ENCODE measurements at places on chromosomes 7 and 10.

DNA sequence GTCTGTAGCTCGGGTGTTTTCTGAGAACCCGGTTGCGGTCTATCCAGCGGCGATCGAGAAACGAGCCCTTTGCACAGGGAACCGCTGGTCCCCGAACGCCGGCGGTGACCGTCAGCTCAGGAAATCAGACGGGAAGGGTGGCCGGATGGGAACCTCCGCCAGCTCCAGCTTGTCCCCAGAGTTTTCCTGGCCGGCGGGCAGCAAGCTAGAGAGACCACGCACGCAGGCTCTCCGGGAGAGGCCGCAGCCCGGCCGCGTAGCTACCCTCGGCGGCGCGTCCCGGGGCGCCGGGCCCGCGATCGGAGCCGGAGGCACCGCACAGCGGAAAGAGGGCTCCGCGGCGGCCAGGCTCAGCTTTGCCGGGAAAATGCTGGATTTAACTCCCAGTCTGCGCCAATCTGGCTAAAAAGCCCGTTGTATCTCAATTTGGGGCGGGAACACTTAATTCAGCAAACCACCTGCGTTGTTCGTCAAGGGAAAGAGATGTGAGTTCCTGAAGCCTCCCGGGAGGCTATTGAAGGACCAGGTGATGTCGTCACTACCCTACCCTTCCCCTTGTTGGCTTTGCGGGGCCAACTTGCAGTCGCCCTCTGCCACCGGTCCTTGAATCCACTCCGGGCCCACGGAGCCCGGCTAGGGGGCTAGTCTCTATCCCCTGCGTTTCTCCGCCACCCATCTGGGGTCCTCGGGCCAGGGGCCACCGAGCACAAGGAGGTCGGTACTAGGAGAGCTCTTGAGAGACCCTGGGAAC lies 859 bp upstream of the CH25H start:
- DNase-seq: peak; percentile 45

- DNase-seq: no peak
These were observed 757.1 kb downstream of the SORCS3 start for GRCh38 chr10:105398202-105398601.

DNA sequence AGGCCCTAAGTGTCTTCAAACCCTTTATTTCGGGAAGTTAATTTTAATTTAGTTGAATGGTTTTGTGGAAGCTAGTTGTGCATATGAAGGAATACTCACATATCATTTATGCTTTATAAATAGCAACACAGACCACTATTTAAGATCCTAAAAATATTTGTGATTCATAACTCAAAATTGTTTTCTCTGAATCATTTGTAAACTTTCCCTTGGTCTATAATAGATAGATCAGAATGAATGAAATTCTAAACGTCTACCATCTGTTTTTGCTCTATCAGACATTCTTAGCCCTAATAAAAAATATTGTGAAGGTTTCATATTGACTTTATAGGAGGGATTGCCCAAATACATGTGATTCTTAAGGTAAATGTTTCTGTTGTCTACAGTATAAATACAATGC lies 43.5 kb downstream of the LOXL4 start:
- no peak for DNase-seq

GRCh38 chr10:103757531-103758293 lies 97.7 kb downstream of the SH3PXD2A start:
- no peak for DNase-seq

GRCh38 chr10:129855836-129856563 lies 108.1 kb downstream of the EBF3 start:
- no peak for DNase-seq

- DNase-seq: no peak
These were observed 173.5 kb downstream of the CELF2 start for GRCh38 chr10:11191190-11191589.

DNA sequence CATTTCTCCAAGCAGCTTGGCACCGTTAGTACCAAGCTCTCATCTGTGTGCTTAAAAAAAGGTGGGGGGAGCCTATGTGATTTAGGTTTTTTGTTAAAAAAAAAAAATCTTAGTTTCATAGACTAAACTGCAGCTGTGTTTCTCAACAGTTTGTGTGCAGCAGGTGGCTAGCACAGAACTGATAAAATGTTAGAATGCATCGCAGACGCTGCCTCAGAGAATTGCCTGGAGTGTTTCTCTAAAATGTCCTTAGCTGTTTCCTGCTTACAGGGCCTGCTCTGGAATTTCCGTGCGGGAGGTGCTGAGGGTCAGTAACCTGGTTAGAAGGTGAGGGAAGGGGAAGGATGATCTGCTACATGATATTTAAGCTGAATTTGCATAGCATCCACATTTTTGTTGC lies 268.9 kb downstream of the PLXDC2 start:
- DNase-seq: no peak

Data from iPS DF 19.7 (cell line).